ENCODE measurements at places on chromosomes 2 and 18.

DNA sequence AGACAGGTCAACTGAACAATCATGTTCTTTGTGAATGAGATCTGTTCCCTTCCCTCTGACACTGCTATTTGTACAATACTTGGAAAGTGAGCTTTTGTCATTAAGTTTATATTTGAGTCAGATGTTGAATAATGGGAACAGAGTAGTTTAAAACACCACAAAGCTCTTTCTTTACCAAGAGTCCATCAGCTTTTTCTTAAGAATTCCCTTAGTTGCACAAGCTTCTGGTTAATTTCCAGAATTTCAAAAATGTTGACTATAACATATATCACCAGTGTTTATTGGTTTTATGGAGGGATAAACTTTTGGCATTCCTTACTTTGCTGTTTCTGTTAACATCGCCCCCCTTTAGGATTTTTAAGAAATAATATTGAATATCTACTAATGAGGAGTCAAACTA lies 403.7 kb downstream of the CCDC85A start:
- no peak for DNase-seq

GRCh38 chr2:66445925-66446871 lies 11.3 kb downstream of the MEIS1 start:
- no peak for DNase-seq

DNA sequence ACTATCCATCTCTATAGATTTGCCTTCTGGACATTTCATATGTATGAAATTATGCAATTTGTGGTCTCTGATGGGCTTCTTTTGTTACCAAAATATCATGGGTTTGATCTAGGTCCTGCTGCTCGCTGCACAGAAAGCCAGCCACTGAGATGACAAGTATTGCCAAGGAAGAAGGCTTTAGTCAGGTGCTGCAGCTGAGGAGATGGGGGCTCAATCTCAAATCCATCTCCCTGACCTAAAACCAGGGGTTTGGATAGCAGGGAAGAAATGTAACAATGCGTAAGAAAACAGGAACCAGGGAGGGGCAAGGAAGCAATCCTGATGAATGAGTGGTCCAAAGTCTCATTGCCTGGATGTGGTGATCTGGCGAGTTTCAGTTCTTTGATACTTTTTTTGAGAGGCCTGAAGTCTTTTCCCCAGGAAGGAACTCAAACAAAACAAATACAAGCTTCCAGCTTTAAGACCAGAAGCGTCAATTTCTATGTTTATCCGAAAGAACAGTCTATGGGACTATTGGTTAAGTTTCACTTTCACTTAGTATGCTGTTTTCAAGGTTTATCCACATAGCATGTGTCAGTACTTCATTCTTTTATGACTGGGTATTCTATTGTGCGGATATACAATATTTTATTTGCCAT lies 3.4 kb upstream of the CKAP2L start:
- no peak for DNase-seq

DNA sequence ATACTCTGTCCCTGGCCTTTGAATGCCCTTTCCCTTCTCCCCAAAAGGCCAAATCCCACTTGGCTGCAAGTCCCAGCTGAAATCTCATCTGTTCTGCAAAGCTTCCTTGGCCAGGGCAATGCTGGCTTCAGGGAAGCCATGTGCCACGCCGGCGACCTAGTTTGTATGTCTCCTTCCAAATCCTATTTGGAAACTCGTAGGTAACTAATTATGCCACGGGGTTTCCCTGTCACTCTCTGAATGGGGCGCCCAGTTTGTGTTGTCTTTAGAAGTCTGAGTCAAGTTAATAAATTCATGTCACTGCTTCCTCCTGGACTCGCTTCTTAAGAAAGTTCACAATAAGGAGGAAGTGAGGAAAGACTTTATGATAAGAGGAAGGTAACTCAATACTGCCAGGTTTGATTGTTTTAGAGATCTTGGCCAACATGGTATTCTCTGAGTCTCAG lies 19.1 kb downstream of the FHL2 start:
- DNase-seq: no peak

DNA sequence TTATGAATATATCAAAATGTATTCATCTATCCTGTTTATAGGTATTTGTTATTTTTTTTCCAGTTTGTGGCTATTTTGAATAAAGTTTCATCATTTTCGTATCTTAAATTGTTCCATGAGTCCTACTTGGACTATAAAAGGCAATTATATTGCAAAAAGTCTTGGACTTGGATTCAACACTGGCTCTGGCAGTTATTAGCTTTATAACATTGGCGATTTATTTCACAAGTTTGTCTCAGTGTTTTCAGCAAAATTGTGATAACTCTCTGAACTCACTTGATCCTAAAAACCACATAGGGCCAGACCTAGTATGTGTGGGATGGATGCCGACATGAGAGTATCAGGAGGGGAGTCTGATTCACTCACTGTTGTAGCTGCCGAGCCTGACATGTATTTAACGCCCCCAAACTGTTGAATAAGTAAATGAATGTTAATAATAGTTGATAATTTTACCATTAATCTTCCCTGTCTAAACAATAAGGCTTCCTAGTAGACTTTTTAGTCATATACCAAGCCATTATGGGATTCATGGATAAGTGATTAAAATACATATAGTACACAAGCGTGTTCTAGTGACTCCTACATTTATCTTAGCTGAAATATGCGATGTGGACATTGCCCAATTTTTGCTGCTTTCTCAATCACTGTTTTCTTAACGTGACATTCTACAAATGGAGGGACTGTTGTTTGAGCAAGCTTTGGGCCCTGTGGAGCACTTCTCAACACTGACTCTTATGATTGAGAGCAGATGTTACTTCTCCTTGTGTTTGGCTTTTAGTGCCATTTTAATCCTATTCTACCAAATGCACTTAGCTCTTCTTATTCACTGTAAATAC lies 907.6 kb downstream of the EPHA4 start:
- peak; percentile 74 for DNase-seq

Measured in NCI-H524 (cell line).